ENCODE measurements at places on chromosomes 7 and 10.

- no peak for DNase-seq
These were observed 320.3 kb upstream of the FOXK1 start for GRCh38 chr7:4361774-4362173.

DNA sequence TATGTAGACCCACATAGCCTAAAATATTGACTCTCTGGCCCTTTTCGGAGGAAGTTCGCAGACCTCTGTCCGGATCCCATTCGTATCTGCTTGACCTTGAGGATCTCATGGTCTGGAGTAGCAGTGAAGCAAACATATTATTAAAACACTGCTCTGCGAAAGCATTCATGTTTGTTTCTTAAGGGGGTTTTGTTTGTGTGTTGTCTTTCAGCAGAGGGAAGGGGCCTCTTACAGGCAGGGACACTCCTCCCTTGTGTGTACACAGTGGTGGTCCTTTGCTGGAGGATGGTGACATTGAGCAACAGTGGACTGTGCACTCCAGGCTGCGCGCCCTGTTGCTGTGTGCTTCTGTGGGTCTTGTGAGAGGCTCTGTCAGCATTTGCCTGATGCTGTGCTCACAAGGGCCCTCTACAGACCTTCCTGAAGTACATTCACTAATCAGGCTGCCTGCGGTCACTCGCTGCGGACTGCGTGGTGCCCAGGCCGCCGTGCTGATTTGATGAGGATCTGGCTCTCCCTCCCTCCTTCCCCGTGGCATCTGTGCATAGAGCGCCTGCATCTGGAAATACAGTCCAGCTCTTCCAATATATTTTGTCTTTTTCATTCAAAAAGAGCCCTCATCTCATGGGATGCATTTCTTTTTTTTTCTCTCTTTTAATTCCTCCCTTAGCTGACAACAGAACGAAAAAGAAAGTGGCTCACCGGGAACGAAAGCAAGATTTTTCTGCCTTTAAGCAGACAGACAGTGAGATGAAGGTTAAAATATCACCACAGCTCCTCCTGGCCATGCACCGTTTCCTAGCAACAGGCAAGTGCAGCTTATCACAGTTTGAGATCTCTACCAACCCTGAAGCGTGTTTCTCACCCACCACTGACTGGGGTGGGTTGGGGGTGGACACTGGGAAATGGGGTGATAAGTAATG lies 135.8 kb downstream of the CNNM2 start:
- peak; percentile 31 for DNase-seq

GRCh38 chr7:12684733-12685132 lies 2.7 kb upstream of the ARL4A start:
- DNase-seq, result no peak

DNA sequence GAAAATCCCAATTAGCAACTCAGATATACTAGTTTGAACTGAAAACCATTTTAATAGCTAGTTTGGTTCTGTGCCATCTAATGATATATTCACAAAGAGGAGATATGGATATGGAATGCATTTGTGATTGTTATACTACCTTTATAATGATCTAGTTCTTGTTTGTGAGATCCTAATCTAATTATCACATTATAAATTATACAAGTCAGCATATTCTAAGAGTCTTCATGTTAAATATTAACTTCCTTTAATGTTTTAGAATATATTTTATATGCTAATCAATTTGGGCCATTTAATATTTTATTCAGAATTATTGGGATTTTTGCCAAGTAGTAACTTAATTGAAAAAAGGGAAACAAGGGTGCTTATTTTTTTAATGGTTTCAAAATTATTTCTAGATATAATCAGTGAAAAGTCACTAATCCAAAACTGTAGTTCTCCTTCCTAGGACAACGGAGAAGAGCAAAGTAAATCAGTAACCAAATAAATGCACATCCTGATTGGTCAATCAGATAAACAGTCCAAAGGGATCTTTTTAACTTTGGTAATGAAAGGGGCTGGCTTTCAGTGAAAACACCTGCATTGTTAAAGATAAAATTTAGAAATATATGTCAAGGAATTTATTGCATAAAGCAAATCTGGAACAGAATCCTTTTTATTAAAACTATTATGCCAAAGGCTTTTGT lies 173.9 kb upstream of the MEOX2 start:
- DNase-seq, result no peak

- DNase-seq, result no peak
These were observed 166.2 kb upstream of the INHBA start for GRCh38 chr7:41869091-41869490.

- no peak for DNase-seq
These were observed 84.2 kb downstream of the PAXIP1 start for GRCh38 chr7:154918741-154919140.

DNA sequence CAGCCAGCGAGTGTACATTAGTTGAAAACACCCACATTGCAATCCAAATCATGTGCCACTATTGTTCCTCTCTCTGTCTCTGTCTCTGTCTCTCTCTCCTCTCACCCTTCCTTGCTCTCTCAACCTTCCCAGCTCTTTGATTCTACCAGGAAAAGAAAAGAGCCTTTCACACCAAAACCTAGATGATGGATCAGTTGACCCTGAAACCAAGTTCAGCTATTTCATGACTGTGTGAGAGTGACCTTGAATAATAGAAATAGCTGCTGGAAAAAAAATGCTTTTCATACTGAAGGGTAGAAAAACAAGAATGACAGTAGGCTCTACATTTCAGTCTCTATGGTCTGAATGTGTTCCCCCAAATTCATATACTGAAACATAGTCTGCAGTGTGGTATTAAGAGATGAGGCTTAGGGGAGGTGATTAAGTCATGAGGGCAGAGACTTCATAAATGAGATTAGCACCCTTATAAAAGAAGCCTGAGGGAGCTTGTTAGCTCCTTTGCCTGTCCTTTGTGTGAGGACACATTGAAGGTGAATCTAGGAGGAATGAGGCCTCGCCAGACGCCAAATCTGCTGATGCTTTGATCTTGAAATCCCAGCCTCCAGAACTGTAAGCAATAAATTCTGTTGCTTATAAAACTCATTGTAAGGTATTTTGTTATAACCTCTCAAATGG lies 65.2 kb downstream of the LYZL1 start:
- DNase-seq, result no peak

- DNase-seq, result no peak
These were observed 233.1 kb upstream of the FZD8 start for GRCh38 chr10:35875016-35875676.

DNA sequence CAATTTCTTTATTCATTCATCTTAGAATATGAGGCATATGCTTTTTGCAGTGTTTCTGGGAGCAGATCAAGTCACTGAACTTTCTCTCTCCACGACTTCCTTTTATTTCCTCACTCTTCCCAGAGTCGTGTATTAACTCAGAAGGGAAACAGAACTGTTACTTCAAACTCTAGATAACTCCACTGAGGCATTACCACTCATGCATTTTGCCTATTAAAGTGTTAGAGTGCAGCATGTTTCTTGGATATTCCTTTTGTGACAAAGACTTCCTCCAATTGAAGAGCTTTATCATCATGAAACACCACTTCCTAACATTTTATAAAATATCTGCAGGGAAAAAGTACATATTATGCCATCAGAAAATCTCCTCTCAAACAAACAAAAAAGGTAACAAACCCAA lies 797.4 kb upstream of the COBL start:
- no peak for DNase-seq

GRCh38 chr10:67262675-67263074 lies 336.8 kb downstream of the LRRTM3 start:
- no peak for DNase-seq

DNA sequence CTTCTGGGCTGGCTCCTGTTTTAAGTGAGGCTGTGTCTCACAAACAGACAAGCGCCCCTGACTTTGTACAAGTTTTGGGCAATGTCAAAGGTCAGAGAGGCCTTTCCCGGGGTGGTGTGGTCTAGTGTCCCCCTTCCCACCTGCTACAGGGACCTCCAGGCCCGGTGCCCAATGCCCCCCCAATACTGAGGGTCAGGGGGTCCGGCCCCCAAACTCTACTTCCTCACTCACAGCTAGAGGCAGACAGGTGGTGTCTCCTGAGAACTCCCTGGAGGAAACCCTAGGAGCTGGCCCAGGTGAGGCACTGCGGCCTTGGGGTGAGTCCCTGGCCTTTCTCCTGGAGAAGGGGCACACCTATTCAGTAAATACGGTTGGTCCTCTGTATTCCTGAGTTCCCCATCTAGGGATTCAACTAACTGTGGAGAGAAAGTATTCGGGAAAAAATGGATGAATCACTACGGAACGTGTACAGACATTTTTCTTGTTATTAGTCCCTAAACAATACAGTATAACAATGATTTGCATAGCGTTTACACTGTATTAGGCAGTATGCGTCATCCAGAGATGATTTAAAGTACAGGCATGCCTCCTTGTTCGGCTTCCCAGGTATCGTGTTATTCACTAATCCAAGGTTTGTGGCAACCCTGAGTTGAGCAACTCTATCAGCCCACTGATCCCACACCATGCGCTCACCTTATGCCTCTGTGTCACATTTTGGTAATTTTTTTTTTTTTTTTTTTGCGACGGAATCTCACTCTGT lies 308.1 kb downstream of the WDR37 start:
- no peak for DNase-seq

DNA sequence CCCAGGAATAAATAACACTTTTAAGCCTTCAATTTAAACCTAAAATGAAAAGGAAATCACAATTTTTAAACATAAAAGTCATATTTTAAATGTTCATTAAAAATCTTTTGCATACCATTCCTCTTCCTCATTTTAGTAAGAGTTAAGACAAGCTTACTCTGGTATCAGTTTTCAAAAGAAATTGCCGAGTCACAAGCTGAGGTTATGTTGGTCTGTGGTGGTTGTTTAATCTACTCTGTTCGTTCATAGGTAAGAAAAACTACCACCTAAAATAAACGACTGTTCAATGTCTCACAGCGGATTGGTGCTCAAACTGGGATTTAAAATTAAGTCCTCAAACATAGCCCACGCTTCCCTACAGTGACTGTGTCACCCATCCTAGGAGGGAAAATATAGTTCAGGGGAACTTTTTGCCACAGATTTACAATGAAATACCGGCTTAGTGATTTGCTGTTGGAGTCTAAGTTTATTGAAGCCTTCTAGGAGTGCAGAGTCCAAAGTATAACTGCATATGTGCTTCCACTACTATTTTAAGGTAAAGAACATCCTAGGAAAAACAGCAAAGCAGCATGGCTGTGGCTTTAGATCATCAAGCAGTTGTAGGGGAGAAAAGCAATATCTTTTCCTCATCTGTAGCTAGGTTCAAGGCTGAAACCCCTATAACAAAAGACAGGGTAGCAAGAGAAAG lies 61.1 kb downstream of the GNAT3 start:
- no peak for DNase-seq

DNA sequence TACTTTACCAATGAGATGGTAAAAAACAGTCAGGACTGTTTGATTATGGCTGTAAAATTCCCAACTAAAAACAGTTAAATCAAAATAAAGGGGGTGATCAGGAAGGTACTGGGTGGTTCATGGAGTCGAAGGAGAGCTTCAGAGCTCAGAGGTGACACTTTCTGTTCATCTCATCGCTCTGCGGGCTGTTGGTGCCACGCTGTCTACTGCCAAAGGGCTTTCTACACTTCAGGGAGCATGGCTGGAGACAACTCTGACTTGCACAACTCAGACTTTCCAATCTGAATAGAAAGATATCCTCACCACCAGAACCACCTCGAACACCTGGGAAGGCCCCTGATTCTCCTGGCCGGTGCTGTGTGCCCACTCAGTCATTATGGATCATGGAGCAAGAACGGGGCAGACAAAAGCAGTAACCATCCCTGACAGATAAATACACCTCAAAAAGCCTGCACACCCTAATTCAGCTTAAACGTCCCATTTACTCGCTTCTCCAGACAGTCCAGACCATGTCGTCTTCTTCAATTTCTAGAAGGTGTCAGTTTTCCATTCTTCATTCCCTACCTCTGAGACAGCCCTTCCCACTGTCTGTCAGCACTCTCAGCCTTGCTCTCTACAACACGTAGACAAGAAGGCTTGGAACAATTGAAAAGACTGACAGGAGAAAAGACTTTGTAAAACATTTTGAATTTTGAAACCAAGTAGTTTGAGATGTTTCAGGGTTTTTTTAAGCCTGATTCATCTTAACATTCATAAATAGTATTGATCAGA lies 348.7 kb upstream of the NFE2L3 start:
- DNase-seq, result peak; percentile 2

- DNase-seq, result no peak
These were observed 108.8 kb downstream of the ADCYAP1R1 start for GRCh38 chr7:31160941-31161340.

GRCh38 chr7:115271332-115272235 lies 349.7 kb downstream of the MDFIC start:
- DNase-seq, result no peak

DNA sequence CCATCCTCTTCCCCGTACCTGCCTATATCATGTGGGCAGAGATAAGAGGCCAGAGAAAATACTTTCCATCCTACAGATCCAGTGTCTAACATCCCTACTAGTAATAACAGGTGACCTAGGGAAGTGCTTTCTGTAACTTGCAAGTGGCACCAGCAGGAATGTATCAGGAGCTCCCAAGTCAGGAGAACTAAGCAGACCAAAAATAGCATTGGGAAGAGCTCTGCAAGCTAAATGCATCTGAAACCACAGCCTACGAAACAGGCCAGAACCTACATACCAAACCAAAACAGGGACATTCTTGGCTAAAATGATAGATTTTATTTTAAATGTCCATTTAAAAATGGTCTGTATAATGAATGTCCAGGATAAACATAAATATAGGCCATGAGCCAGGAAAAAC lies 680.8 kb downstream of the PHTF2 start:
- DNase-seq, result no peak

- DNase-seq, result no peak
These were observed 101.3 kb downstream of the STRA8 start for GRCh38 chr7:135334830-135335543.

DNA sequence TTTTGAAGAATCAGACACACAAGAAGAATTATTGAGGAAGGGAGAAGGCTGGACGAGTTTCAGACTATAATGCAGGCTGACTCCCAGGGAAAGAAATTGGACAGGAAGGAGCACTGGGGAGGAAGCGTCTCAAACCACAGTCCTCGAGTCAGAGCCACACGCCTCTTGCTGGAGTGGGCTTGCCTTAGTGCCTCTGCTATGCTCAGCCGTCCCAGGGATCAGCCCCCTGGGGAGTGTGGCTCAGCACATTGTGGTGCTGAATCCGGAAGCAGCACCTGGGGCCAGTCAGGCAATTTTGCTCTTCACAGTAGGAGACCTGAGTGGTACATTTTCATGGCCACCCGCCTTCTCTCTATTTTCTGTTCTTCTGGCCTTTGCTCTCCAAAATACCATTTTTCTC lies 67.4 kb upstream of the SLC35G1 start:
- no peak for DNase-seq

- no peak for DNase-seq
These were observed 10.5 kb downstream of the PPP3CB start for GRCh38 chr10:73485320-73485719.

All from activated naive CD4-positive, alpha-beta T cell treated with anti-CD3 and anti-CD28 coated beads, Interleukin-2, amount 50 U/mL, for 72 hours (primary cell).